ENCODE measurements at places on chromosomes 3 and 15.

DNA sequence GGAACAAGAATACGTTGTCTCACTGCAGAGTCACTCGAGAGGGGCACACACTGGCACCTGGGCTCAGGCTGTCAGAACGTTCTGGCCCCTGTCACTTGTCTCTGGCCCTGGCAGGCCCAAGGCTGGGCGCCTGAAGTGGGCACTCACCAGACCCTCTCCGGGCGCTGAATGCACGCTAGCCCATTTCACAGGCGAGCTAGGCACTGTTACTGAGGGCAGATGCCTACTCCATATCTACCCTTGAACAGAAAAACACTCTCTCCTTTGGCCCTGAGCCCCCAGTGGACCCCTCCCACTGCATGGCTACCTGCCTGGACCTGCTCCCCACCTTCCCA, 42.3 kb upstream of the IQSEC1 start:
- no peak for DNase-seq

GRCh38 chr3:31232055-31233025, 300.4 kb upstream of the STT3B start:
- DNase-seq, result no peak

- no peak for DNase-seq
Measured at GRCh38 chr15:73849641-73850040, 23.7 kb upstream of the TBC1D21 start.

DNA sequence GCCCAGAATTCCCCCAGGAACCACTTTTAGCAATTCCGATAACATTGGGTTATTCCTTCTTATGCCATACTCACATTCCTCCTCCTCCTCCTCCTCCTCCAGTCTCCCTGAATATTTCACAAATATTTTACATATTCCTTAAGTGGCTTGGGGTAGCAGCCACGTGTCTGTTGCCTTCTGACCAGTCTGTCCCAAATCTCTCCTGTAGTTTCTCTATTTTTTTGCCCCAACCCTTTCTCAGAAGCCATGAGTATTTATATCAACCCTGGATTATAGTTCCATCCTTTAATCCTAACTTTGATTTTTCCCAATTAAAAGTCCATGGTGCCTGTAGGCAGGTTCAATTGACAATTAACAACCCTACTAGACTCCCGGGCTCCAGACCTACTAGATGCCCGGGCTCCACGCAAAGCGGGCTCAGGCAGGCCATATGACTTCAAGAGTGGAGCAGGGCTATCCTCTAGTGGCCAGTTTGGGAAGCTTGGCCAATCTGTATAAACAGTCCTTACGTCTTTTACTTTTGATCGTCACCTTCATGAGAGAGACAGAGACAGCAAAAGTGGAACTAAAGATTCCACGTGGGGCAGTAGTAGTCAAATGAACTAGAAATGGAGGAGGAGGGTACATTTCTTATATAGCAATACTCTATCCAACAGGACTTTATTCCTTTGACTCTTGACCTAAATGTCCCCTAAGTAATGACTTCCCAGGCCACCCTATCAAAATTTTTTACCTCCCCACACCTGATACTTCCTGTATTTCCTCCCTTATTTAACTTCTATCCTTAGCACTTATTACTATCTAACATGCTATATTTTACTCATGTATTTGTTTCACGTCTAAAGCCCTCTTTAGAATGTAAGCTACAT, 69.7 kb downstream of the USF3 start:
- peak; percentile 75 for DNase-seq

DNA sequence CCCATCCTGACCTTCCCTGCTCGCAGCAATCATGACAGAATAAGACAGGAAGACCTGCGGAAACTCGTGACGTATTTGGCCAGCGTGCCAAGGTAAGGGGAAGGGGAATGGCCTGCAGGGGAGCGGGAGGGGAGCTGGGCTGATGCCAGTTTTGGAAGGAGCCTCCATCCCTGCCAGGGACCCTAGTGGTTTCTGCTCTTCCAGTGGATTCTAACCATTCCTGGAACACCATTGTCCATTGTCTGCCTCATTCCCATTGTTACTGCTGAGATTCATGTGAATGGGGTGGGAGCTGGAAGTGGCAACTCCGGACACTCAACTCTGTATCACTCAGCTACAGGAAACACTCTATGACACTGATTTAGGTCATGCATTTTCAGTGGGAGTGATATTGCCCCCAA, 242.9 kb upstream of the ROPN1 start:
- no peak for DNase-seq

- no peak for DNase-seq
Measured at GRCh38 chr15:37125143-37125542, 24.8 kb upstream of the MEIS2 start.

DNA sequence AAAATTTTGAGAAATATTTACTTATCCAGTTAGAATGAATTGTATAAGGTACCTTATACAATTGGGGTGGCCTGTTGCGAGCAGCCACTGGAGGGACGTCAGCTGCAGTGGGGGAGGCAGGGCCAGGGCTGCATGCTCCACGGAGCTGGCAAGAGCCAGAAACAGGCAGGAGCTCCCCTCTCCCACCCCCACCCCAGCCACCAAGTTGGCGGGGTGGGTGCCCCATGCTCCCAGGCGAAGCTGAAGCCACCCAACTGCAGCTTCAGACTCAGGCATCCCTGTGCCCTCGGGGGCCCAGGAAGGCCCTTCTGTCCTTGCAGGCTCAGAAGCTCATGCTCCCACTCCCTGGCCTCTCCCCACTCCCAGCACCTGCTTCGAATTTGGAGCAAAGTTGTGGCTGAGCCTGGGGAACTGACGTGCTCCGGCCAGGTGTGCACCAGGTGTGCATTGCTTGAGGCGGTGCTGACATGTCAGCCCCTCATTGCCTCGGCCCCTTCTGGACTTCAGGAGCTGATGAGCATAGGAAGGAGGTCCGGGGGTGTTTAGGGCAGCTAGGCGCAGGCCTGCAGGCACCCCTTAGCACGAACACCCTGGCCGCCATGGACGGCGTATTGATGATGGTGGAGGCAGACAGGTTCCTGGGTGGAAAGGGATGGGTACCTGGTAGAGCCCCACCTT, 743.8 kb upstream of the GBE1 start:
- no peak for DNase-seq

DNA sequence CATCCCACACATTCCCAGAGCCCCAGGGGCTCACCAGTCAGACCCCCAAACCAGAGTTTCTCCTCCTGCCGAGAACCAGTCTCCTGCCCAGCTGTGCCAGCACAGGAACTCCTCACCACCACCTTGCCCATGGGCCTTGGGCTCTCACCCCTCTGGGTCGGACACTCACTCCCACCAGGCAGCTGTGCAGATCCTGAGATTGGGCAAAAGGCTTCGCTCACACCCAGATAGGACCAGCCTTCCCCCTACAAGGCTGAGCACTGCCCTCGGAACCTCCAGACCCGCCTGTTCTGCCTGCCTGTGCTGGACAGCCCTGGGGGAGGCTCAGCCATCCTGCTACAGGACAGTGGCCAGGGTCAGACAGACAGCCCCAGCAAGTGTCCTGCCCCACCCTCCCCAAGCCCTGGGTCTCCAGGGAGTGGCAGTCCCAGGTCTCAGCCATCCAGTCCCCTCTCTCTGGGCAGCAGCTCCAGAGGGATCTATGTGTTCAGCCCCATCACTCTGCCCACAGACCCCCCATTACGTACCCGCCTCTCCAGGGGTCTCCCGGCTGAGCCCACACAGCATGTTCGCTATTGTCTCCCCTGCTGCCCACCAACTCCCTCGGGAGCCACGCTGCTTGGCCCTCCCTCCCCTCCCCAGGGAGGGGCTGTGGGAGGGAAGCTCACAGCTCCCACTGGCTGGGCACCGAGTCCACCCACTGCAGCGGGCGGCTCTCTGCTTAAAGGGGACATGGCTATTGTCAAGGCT, at the start of gene GRIP2:
GRIP2 (minus strand) TSS at position 601 of the 750 bp plus-strand sequence; CDS start at position 567, 34 bp downstream.
- no peak for DNase-seq

DNA sequence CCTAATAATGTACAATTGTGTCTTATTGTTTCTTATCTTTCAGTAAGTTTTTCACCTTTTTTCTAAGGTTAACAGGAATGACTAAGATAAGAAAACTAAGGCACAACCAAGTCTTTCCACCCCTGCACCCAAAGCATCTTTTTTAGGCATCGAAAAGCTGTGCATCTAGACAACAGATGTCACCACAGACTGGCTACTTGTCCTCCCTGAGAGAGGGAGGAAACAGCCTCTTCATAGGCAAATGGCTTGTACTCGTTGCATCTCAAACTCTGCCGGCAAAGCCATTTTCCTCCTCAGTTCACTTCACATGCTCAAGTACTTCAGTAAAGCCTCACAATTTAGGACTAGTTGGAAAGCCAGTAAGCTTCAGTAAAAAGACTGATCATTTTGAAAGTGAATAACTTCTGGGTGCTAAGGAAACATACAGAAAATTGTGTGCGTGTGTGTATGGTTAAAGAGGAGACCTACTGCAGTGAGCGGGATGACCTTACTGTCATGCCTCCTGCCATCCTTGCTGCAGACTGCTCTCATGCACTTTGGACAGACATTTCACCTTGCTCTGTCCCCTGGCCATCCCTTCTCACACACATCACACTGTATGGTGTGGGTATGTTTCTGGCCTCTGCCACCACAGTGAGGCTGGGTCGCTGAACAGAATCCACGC, 36.5 kb upstream of the HACD2 start:
- no peak for DNase-seq

DNA sequence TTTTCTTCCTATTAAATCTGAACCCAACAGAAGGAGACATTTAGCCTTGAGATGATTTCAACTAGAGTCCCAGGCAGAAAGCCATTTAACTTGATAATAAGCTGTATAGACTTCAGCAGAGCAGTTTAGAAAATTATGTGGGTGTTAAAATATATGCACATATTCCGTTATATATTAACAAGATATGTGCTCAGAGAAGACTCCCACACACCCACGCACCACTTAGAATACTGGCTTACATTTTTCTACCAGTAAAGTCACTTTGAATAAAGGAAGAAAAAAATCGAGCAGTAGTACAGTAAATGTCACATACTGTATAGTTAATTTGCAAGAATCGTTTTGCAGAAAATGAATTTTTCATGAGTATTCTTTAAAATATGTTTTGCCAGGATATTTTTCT, 599.3 kb downstream of the FGF12 start:
- no peak for DNase-seq

DNA sequence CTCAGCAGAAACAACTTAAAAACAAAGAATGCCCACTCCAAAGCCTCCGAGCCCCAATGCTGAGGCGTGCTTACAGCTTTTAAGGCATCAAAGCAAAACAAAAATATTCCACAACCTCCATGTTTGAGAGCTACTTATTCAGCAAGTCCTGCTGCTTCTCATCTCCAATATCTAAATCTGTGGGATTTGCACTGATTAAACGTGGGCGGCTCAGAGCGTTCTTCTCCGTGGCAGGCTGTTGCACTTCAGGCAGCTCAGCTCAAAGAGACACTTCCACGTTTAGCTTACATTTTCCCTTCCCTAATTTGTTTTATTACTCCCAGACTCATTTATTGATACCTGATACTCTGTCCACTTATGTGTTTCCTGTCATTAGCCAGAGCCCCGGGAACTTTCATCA, 282.6 kb upstream of the MCTP2 start:
- no peak for DNase-seq

- no peak for DNase-seq
Measured at GRCh38 chr3:77506384-77506783, 466.5 kb downstream of the ROBO2 start.

DNA sequence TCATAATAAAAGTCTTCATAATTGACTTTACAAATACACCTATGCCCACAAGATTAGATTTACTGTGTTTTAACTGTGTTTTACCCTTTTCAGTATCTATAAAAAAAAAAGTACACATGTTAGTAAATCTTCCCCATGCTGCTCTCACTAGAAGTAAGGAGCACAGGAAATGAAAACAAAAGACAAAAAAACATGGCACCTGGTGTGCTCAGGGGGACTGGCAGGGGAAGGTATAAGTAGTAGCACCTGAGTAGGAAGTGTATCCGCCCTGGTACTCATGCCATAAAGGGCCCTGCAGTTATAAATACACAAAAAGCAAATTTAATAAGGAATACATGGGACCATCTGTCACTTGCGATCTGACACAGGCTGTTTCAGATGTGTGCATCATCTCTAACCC, 8.9 kb upstream of the ALDH1A2 start:
- DNase-seq, result no peak

DNA sequence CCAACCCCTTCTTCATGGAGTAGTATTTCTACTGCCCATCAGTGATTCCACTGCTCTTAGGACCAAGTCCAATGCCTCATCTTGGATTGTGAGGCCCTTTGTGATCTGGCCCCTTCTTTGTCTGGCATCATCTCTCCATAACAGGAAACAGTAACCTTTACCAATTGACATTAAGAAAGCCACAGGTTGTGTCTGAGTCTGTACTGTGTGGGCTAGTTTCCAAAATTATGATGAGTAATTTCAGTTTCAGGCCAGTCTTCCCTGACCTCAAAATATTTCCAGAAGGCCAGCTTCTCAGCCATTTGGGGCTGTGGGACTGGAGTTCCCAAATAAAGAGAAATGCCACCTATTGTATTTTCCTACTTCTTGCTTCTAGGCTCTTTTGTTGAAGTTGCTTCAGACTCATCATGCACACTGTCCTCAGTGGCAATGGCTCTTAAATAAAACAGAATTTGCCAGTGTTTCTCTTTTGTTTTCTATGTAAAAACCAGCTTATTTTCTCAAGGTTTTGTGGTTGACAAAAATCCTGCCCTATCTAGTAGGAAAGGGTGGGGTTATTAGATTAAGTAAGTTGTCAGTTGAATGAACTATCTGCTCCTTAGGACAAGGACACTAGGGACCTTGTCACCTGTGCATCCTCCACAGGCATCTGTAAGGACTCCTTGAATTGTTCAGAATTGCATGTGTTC, 47.0 kb upstream of the ACKR4 start:
- peak; percentile 44 for DNase-seq

DNA sequence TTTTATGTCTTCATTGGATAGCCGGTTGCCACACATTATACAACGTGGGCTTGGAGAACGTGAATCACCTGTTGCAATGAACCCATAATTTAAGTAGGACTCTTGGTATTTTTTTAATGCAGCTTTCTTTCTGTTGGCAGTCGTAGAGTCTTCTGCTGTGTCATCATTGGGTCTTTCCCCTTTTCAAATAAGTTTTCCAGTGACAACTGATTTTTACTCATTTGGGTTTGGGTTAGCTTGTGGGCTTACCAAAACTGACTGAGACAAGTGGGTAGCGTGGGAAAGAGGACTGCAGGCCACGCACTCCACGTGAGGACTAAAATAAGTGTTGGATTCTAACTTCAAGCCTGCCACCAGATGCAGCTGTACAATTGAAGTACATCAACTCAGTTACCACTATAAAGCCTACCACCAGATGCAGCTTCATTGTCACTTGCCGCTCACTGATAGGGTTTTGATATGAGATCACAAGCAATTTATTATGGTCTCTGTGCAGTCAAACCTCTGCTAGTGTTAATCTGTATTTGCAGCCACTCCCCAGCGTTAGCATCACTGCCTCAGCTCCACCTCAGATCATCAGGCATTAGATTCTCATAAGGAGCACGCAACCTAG, 6.4 kb upstream of the CAPN7 start:
- DNase-seq, result no peak

GRCh38 chr3:100425316-100425715, 24.0 kb downstream of the LNP1 start:
- DNase-seq, result no peak

GRCh38 chr3:138849222-138849940, 14.7 kb upstream of the PIK3CB start:
- peak; percentile 19 for DNase-seq
